Activated CD8-positive, alpha-beta T cell treated with anti-CD3 and anti-CD28 coated beads for 36 hours (primary cell): ENCODE measurements at places on chromosomes 13 and 19. TPM values are rescaled to one million over a fixed set of nuclear protein-coding genes. Genes with fewer than 3 reads are reported as not detected.
A peak's percentile ranks its signal among the peaks of the same experiment; 100 is the strongest.

DNA sequence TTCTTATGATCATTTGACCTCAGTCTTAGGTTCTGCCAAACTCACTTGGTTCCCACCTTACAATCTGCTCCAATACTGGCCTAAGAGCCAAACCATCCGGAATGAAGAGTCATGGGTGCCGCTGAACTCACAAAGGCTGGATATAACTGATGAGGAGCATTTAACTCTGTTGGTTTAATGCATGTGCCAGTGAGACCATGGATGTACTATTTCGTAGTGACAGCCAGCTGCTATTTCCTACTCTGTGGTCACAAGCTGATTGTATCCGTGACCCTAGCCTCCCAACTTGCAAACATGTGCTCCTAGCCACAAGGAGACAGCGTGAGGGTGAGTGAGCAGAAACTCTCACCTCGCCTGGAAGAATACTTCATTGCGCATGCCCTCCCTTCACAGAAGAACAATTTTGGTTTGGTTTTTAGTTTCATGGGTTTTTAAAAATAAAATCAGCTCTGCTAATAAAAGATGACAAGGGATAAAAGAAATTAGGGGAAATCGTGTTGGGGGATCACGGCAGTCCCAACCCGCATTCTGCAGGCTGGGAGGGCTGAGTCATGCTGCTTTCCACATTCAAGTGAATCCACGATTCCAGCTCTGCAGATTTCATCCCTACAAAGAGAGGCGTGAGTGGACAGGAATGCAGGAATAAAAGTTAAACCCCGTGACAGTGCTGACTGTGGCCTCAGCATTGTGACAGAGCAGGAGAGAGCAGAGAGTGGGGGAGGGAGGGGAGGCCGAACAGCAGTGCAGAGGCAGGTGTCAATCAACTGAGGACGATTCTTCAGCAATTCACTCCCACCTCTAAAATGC is 66.8 kb upstream of the RAP2A start:
- peaks cover 14% of the 10 kb centered on the region for H3K4me1 ChIP-seq
- no peak overlapping the region for H3K4me3 ChIP-seq
- peaks cover 8% of the 10 kb centered on the region for H3K36me3 ChIP-seq
- no peak for DNase-seq
- H3K27ac ChIP-seq: no peak overlapping the region

- H3K36me3 ChIP-seq: no peaks in the 10 kb centered on the region
- no peak overlapping the region for H3K27ac ChIP-seq
- H3K27me3 ChIP-seq: peaks cover 8% of the 10 kb centered on the region
- no peak overlapping the region for H3K4me3 ChIP-seq
- H3K4me1 ChIP-seq: no peaks in the 10 kb centered on the region
- DNase-seq: no peak
These were observed 27.2 kb downstream of the CNMD start for GRCh38 chr13:52712385-52712784.

DNA sequence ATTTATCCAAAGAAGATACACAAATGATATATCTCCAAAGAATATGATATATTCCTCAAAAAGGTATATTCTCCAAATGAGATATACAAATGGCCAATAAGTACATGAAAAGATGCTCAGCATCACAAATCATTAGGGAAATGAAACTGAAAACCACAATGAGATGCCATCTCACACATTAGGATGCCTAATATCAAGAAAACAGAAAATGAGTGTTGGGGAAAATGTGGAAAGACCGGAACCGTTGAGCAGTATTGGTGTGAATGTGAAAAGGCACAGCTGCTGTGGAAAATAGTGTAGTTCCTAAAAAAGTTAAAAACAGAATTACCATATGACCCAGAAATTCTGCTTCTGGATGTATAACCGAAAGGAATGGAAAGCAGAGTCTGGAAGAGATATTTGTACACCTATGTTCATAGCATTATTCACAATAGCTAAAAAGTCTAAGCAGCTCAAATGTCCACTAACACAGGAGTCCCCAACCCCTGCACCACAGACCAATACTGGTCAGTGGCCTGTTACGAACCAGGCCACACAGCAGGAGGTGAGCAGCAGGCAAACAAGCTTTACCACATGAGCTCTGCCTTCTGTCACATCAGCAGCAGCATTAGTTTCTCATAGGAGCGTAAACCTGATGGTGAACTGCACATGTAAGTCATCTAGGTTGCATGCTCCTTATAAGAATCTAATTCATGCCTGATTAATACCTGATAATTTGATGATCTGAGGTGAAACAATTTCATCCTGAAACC is 291.9 kb downstream of the PCDH20 start:
- H3K4me1 ChIP-seq: no peaks in the 10 kb centered on the region
- H3K36me3 ChIP-seq: no peaks in the 10 kb centered on the region
- H3K4me3 ChIP-seq: no peak overlapping the region
- no peaks in the 10 kb centered on the region for H3K27me3 ChIP-seq

- H3K36me3 ChIP-seq: no peaks in the 10 kb centered on the region
- no peaks in the 10 kb centered on the region for H3K4me1 ChIP-seq
- no peak overlapping the region for H3K4me3 ChIP-seq
- H3K27me3 ChIP-seq: peaks cover 2% of the 10 kb centered on the region
These were observed 66.3 kb downstream of the SPRY2 start for GRCh38 chr13:80274643-80275042.

GRCh38 chr19:4707956-4708650 is 15.5 kb downstream of the DPP9 start:
- DNase-seq: no peak
- H3K27me3 ChIP-seq: no peaks in the 10 kb centered on the region
- H3K4me3 ChIP-seq: no peak overlapping the region
- peaks cover 10% of the 10 kb centered on the region for H3K4me1 ChIP-seq

DNA sequence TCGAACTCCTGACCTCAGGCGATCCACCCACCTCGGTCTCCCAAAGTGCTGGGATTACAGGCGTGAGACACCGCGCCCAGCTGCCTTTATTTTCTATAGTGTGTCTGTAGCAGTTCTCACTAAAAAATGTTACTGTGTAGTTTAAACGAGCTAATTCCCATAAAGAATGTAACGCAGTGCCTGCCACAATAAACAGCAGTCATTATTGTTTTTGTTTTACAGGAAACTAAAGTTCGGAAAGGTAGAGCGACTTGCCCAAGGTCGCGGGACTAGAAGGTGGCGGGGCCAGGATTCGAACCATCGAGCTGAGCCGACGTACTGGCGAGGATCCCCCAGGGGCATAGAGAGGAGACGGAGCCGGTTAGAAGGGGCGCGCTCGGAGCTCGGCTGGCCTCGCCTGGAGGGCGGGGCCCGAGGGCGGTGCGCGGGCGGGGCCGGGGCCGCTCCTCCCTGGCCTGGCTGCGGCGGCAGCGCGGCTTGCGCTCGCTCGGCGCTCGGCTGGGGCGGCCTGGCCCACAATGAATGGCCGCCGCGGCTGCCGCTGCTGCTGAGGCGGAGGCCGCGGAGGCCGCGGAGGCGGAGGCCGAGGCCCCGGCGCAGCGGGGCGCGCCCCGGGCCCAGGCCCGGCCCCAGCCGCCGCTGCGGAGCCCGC is at the start of gene NACC1:
Gene NACC1, plus strand, starts transcription at position 493 of the 652 bp plus-strand sequence. CDS start 16,944 bp downstream, outside the sequence.
- peak; percentile 92 for DNase-seq
- H3K27me3 ChIP-seq: no peaks in the 10 kb centered on the region
- H3K4me1 ChIP-seq: peaks cover 52% of the 10 kb centered on the region
- peaks cover 24% of the 10 kb centered on the region for H3K36me3 ChIP-seq
- H3K4me3 ChIP-seq: peak within 1 kb of the TSS; percentile 86
- H3K27ac ChIP-seq: peak within 1 kb of the TSS; percentile 95

DNA sequence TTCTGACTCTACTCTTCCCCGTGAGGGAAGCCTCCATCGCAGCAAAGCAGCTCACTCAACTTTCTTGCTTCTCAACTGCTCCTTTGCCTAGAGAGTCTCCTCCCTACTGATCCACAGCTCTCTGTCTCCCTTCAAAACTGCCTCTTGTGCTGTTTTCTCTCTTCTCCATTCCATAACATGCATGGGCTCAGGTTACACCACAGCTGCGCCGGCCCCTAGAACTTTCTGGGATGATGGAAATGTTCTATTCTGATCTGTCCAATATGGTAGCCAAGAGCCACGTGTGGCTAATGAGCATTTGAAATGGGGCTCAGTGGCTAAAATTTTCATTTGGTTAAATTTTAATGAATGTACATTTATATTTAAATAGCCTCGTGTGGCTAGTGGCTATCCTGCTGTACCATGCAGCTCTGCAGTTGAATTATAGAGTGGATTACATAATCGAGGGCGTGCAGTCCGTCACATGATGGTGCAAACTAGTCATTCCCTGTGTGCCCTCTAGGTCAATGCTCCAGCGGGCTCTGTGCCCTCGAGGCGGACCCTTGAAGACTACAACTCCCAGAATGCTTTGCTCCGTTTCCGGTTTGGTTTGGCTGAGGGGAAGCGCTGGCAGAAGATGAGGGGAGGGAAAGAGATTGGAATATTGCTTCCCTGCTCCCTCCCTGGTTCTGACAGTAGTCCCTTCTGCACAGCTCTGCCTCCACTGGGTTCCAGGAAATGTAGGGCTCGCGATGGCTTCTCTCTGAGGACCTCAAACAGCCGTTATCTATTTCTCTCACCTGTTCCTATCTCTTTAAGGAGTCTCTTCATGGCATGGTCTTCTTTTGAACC is 109.8 kb downstream of the CACNA1A start:
- H3K4me3 ChIP-seq: no peak overlapping the region
- DNase-seq: peak; percentile 19
- no peaks in the 10 kb centered on the region for H3K4me1 ChIP-seq
- no peak overlapping the region for H3K27ac ChIP-seq
- H3K27me3 ChIP-seq: peaks cover 28% of the 10 kb centered on the region

DNA sequence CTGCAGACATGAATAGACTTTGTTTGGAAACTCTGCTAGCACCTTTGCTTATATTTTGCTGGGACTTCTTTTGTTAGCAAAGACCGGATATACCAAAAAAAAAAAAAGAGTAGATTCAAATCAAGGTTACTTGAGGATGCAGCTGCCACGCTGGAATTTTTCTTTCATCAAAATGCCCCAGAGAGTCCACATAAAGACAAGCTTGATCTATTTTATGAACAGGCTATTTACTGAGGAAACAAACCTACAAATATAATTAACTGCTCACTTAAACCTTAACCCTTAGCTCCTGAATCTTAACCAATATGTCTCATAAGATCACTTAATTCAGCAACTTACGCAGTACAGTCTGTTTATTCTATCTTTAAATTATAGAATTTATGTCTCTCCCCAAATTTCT is 27.1 kb upstream of the DOCK9 start:
- H3K27ac ChIP-seq: no peak overlapping the region
- DNase-seq: no peak
- H3K27me3 ChIP-seq: no peaks in the 10 kb centered on the region
- no peak overlapping the region for H3K4me3 ChIP-seq

DNA sequence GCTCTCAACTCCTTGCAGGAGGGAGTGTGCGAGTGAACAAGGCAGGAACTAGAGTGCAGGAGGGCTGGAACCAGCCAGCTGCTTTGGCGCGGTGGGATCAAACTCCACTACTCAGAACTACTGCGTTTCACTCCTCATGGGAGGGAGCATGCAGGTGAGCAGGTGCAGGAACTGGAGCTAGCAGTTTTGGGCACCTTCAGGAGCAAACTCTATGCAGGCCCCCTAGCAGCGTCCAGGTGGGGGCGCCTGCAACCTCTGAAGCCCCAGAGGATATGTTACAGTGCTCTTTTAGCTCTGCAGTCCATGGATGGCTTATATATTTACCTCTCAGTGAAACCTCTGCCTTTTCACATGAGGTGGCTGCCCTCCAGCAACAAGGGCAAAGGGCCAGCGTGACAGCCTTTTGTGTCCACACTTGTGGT is 1303.4 kb downstream of the PCDH9 start:
- H3K36me3 ChIP-seq: no peaks in the 10 kb centered on the region
- H3K27me3 ChIP-seq: no peaks in the 10 kb centered on the region
- no peaks in the 10 kb centered on the region for H3K4me1 ChIP-seq
- H3K27ac ChIP-seq: no peak overlapping the region

- no peak overlapping the region for H3K4me3 ChIP-seq
- H3K27me3 ChIP-seq: peaks cover 6% of the 10 kb centered on the region
- H3K4me1 ChIP-seq: no peaks in the 10 kb centered on the region
- no peak overlapping the region for H3K27ac ChIP-seq
- H3K36me3 ChIP-seq: no peaks in the 10 kb centered on the region
These were observed 222.1 kb downstream of the DNAJC15 start for GRCh38 chr13:43245374-43245964.

DNA sequence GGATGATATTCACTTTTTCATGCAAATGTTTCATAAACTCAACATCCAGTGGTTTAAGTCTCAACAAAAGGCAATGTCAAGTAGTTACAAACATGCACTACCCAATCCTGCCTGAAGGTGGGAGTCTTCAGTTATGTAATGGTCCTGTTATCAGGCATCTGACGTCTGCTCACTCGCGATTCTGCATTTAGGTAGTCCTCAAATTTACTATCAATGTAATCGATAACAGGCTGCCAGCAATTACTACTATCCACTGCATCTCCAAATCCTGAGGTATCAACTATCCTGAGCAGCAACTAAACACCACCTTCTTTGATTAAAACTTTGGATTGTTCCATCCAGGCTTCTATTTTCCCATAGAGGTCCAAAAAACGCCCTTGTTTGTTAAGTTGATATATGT is 51.2 kb downstream of the NLRP12 start:
- no peak overlapping the region for H3K27ac ChIP-seq
- DNase-seq: peak; percentile 77
- no peak overlapping the region for H3K4me3 ChIP-seq
- peaks cover 1% of the 10 kb centered on the region for H3K4me1 ChIP-seq

DNA sequence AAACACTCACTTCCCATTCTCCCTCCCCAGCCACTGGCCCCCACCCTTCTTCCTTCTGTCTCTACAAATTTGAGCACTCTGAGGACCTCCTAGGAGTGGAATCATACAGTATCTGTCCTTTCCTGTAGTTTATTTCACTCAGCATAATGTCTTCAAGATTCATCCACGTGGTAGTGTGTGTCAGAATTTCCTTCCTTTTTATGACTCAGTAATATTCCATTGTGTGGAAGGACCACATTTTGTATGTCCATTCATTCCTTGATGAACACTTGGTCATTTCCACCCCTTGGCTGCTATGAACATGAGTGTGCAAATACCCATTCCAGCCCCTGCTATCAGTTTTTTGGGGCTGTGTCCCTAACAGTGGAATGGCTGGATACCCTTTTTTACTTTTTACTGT is 9.8 kb downstream of the KLF2 start:
- H3K27me3 ChIP-seq: peaks cover 6% of the 10 kb centered on the region
- no peak for DNase-seq
- no peak overlapping the region for H3K27ac ChIP-seq

GRCh38 chr13:50916701-50917184 is 7.2 kb downstream of the RNASEH2B start:
- no peaks in the 10 kb centered on the region for H3K27me3 ChIP-seq
- peaks cover 18% of the 10 kb centered on the region for H3K36me3 ChIP-seq
- peak overlapping the region; percentile 89 for H3K27ac ChIP-seq
- DNase-seq: no peak
- peaks cover 71% of the 10 kb centered on the region for H3K4me1 ChIP-seq
- peak overlapping the region; percentile 50 for H3K4me3 ChIP-seq

- no peaks in the 10 kb centered on the region for H3K36me3 ChIP-seq
- H3K27me3 ChIP-seq: peaks cover 8% of the 10 kb centered on the region
- no peaks in the 10 kb centered on the region for H3K4me1 ChIP-seq
- H3K4me3 ChIP-seq: no peak overlapping the region
- no peak overlapping the region for H3K27ac ChIP-seq
These were observed 8.4 kb upstream of the VSTM2B start for GRCh38 chr19:29517412-29517811.

GRCh38 chr19:5997371-5997770 is 19.4 kb upstream of the RANBP3 start:
- no peak for DNase-seq
- H3K4me3 ChIP-seq: no peak overlapping the region
- peaks cover 15% of the 10 kb centered on the region for H3K36me3 ChIP-seq

The LILRB3 gene
- not detected for total RNA-seq

The ZNF208 gene
- total RNA-seq: 1.6 TPM

The RDH8 gene
- not detected for total RNA-seq

The ZNF30 gene
- 4.2 TPM for total RNA-seq

The ZNF432 gene
- 15.8 TPM for total RNA-seq

The ADAT3 gene
- 6.7 TPM for total RNA-seq

The OR7D2 gene
- total RNA-seq: not detected

The ZNF570 gene
- total RNA-seq: 5.3 TPM
